ENCODE measurements at places on chromosomes 13 and 19.

DNA sequence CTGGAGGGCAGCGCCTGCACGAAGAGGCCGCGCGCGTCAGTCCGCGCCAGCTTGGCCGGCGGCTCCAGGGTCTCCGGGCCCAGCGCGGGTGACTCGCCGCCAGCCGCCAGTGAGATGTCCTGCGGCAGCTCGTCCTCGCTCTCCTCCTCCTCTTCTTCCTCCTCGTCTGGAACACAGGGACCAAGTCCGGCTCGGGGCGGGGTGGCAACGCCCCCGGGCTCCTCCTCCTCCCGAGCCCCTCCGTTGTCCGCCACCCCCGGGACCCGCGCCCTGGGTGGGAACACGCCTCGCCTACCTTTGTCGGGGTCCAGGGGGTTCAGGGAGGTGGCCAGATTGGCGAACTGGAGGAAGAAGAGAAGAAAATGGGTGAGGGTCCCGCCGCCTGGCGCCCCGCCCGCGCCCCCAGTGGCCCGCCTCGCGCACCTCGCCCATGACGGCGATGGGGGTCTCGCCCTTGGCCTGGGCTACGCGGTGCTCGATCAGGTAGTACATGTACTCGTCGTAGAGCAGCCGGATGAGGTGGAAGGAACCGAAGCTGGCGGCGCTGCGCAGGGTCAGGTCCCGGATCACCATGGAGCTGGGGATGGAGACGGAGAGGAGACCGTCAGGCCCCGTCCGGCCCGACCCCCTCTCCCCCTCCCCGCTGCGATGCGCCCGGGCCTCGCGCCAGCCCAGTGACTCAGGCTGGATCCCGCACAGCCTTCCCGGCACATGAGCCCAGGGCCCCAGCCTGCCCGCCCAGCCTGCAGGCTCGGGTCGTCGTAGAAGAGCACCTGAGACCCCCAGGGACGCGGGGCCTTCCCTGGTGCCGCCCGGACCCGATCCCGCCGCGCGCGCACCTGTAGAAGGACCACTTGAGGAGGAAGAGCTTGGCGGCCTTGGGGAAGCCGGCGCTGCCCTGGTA lies 10.6 kb downstream of the DCAF15 start:
- DNase-seq, result no peak

DNA sequence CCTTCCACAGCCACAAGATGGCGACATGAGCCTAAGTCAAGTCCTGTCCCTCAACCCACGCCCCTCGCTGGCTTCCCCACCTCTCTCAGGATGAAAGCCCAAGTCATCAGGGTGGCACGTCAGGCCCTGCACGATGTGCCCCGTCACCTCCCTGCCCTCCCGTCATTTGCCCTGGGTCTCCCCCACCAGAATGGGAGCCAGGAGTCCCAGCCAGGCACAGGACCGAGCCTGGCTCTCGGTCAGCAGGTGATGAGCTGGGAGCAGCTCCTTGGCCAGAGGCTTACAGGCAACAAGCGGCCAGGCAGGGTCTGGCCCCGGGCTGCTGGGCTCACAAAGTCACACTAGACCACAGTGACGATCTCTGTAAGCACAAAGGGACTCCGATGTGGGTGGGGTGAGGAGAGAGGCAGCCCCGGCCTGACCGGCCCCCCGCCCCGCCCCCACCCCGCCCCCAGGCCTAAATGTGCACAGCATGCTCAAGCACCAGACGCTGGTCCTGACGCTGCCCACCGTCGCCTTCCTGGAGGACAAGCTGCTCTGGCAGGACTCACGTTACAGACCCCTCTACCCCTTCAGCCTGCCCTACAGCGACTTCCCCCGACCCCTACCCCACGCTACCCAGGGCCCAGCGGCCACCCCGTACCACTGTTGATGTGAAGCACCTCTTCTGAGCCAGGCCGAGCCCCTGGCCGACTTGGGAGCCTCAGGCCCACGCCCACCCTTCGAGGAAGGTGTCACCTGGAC lies 7.3 kb downstream of the MRPL4 start:
- peak; percentile 67 for DNase-seq

- DNase-seq, result no peak
Measured at GRCh38 chr19:7997809-7998480, 7.5 kb downstream of the ELAVL1 start.

DNA sequence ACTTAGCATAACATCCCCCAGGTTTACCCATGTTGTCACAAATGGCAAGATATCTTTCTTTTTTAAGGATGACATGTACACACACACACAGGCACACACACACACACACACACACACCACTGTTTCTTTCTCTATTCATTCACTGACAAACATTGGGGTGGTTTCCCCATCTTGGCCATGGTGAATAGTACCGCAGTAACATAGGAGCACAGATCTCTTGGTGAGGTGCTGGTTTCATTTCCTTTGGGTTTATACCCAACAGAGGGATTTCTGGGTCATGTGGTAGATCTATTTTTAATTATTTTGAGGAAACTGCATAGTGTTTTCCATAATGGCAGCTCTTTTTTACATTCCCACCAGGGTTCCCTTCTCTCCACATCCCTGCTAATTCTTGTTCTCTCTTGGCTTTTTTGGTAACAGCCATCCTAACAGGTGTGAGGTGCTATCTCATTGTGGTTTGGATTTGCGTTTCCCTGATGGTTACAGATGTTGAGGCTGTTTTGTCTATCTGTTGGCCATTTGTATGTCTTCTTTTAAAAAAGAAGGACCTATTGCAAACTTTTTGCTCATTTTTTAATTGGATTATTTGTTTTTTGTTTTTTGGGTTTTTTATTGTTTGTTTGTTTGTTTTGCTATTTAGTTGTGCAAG lies 251.7 kb upstream of the IRS2 start:
- DNase-seq, result no peak

DNA sequence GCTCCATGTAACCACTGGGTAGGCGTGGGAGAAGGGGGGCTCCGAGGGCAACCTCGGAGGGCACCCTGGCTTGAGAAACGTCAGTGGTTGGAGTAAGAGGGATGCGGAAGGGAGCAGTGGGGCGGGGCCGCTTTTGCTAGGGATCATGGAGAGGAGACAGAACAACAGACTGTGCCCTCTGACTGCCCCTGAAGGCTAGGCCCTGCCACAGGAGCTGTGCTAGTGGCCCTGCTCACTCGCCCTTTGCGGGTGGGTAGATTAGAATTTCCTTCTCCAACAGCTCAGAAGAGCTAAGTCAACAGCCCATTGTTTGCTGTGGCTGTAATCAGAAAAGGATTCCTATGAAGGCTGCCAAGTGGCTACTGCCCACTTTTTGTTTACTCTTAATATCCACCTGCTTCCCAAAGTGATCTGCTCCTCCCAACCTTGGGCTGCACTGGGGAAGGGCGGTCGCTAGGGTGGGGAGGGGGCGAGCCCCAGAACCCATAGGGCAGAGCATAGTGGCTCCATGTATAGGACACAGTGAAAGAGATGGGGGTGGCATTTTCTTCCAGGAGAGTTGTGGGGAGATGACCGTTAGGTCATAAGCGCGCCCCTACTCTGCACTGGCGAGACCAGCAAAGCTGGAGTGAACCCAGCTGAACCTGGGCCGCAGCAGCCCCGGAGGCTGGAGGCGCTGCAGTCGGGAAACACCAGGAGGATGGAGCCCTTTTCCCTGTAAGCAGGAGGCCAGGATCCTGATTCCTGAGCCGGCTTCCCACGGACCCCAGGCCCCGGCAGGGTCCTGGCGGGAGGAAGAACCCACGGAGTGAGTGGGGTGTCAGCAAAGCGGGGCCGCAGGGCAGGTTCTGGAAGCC lies 1.9 kb upstream of the C1QTNF9 start:
- DNase-seq, result no peak

DNA sequence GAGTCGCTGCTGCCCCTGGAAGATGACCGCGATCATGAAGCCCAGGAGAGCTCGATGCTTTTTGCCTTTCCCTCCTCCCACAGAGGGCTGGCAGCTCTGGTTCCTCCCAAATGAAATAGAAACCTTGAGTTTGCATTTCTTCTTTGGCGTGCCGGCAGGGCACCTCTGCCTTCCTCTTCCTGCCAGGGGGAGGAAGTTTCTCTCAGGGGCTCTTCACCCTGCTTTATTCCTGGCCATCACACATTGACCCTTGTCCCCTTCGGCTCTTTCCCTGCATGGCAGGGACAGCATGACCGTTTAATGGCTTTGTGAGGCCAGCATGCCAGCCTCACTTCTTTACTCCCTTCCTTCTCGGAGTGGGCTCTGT lies 47.9 kb downstream of the ACTN4 start:
- no peak for DNase-seq

DNA sequence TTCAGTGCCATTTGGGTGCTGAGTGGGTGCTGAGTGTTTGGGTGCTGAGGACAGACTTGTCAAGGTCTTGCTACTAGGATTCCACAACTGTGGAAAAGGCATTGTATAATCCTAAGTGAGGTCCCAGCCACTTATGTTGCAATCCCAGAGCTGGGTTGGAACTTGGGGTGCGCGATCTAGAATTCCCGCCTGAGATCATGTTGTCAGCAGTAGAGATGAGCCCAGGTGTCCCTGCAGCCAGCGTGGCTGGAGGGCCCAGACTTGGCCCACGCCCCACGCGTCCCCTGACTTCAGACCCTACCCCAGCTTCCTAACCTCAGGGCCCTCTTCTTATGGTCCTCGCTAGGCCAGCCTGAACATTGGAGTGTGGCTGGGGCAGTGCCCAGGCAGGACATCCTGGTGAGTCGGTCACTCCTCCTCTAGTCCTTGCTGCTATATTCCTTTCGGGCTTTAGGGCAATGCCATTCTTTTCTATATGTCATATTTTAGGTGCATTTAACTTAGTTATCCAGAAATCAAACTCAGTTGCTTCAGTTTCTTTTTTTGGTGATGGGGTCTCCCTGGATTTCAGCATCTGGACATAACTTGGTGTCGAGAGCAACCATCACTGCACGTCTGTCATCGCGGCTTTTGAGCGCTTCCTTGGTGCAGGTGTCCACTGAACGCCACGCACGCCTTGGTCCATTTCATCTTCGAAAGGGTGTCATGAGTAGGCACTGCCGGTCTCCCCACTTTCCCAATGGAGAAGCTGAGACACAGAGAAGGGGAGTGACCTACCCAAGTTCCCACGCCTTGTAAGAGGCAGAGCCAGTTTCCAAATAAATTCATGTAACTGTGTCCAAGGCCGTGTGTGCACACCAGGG lies 46.4 kb upstream of the F7 start:
- no peak for DNase-seq

DNA sequence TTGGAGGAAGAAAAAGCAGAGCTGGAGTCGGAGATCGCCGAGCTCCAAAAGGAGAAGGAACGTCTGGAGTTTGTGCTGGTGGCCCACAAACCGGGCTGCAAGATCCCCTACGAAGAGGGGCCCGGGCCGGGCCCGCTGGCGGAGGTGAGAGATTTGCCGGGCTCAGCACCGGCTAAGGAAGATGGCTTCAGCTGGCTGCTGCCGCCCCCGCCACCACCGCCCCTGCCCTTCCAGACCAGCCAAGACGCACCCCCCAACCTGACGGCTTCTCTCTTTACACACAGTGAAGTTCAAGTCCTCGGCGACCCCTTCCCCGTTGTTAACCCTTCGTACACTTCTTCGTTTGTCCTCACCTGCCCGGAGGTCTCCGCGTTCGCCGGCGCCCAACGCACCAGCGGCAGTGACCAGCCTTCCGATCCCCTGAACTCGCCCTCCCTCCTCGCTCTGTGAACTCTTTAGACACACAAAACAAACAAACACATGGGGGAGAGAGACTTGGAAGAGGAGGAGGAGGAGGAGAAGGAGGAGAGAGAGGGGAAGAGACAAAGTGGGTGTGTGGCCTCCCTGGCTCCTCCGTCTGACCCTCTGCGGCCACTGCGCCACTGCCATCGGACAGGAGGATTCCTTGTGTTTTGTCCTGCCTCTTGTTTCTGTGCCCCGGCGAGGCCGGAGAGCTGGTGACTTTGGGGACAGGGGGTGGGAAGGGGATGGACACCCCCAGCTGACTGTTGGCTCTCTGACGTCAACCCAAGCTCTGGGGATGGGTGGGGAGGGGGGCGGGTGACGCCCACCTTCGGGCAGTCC lies 5.0 kb downstream of the FOSB start:
- DNase-seq, result no peak

GRCh38 chr19:51064534-51065220 lies at the start of gene KLK13:
TSS of gene KLK13 (minus strand) at chr19:51065092. CDS start at chr19:51065067, 25 bp downstream.
- no peak for DNase-seq

DNA sequence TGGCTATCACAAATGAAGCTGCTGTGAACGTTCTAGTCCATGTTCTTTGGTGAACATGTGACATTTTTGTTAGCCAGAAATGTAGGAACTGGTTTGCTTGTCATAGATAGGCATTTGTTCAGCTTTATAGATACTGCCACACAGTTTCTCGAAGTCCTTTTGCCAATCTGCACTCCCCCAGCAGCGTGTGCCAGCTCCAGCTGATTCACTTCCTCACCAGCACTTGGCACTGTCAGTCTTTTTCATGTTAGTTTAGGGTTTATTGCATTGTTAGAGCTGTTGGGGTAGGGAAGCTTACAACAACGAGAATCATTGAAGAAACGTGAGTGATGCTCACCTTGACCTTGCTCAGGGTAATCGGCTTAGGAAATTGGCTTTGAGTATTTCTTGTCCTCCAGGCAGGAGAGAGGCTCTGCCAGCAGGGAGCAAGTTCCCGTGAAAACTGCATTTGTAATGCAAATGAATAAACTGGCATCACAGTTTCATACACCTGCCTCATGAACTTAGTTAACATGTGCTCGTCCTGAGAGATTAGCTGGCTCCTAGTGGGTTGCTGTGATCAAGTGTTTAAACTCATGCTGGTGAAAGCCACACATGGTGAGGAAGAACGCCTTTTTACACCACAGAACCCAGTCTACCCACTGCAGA lies 83.9 kb downstream of the ING1 start:
- no peak for DNase-seq
